Endothelial cell (in vitro differentiated cells): ENCODE measurements at places on chromosomes 16 and 17.

- no peak for DNase-seq
These were observed 241.1 kb downstream of the PRKCA start for GRCh38 chr17:66543526-66543925.

GRCh38 chr16:23803591-23804123, 32.1 kb upstream of the PRKCB start:
- peak; percentile 71 for DNase-seq

DNA sequence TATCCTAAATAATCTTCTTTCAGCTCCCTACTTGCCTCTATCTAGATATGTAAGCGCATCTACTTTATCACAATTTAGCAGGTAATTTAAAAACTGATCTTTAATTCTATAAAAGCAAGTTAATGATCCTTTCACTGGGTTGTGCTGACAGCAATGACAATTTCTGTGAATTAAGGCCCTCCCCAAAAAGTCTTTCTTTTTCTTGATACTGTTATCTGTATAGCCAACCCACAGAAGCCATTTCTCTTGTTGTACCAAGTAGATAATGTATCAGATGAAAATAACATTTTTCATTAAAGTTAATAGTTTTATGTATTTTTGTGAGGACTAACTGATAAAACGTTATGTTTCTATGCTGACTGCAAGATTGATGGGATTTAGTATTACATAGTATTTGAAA, 3.8 kb downstream of the ZPBP2 start:
- DNase-seq, result no peak

DNA sequence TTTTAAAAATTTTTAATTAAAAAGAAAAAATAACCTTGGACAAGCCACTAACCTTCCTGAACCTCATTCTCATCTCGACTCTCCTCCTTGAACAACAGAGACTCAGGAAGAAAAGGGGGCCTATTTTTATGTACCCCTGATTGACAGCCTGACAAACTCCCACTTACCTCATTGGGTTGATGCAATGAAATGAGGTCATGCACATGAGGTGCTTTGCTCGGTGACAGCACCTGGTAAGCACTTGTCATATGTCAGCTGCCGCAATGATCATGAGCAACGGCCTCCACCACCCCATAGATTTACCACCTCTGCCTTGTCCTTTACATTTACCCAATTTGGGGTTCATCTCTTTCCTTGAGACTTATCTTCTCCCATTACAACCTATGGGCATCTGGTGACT, 66.1 kb upstream of the CLEC3A start:
- DNase-seq, result no peak

DNA sequence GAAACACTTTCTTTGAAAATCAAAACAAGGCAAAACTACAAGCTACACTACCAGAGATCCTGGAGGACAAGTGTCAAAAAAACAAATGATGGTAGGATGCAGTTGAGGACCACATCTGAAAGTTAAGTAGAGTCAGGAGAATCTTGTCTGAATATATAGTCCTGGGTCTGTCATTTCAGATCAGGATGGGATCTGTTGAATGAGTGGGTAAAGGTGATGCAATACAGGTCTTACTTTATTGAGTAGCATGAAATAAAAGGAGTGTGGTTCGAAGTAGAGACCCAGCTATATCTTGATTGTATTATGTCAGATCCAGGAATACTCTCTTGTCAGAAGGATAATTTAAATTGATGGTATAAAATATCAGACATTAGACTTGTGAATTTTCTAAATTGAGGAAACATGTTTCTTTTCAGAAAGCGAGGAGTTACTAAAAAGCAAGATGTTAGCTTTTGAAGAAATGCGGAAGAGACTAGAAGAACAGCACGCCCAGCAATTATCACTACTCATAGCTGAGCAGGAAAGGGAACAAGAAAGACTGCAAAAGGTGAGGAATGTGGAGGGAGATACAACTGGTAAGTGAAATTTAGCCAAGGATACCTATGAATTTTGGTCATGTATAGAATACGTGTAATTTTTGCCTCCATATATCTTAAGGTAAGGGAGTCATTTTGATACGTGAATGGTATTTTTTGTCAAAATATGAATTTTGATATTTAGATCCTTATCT, 15.1 kb upstream of the VPS35L start:
- DNase-seq, result no peak

DNA sequence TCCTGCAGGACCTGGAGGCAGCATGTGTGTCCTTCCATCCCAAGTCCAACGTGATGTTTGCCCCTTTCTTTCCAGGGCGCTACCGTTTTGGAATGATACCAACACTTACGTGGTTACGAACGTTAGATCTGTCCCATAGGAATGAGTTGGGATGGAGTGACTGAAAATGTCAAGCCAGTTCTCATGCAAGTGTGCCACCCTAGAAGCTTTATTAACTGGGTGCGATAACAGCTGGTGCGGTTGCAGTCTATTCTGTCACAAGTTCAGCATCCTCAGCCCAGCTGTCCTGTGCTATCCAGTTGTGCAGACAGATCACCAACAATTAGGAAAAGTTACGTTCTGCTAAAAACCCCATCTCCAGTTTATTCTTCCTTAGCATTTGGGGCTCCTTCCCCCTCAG, 52.5 kb downstream of the BANP start:
- DNase-seq, result no peak

DNA sequence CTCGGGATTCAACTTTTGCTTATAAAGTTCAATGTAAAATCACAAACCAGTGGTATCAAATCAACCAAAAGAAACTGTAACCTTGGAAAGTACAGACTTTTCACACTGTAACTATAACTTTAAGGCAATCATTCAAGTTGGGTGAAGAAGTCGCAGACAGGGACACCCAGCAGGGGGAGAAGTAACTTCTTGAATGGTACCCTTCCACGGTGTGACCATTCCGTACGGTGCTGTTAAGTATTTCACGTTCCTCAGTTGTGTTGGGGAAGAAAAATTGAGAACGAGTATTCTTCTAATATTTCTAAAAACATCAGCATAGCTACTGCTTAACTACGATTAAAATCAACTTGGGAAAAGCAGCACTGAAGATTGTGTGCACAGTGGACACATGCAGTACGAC, 55.8 kb downstream of the MYH10 start:
- DNase-seq, result no peak

- DNase-seq, result no peak
These were observed 154.0 kb downstream of the TMEM132E start for GRCh38 chr17:34733333-34733732.

GRCh38 chr17:76145231-76146052, 4.4 kb upstream of the FOXJ1 start:
- DNase-seq, result no peak

DNA sequence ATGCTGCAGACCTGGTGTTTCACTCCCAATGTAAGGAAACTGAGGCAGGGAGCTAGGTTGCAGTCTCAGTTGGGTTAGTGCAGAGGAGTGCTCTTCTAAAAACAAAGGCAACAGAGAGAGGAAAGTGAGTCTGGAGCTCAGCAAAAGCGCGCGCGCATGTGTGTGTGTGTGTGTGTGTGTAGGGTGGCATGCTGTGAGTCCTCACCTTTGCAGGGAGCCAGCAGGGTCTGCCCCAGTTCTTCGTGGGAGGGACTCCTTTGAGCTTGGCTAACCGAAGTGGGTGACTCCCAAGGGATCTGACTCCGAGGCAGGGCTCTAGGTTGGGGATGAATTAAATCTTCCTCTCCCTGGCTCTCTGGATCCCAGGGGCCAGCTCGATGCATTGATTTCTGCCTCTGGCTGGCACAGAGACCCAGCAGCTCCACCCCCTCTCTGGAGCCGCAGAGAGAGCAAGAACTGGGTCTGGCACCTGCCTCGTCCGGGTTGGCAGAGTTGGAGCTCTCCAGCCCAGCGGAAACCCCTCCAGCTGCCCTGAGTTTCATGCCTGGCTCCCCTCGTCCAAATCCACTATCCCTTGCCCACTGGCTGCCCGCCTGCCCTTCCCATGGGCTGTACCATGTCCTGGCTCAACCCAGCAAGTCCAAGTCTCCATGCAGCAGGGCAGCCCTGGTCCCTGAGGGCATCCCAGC, 1.3 kb upstream of the BTBD17 start:
- no peak for DNase-seq
